Kidney glomerular epithelial cell (primary cell): ENCODE measurements at places on chromosomes 5 and 9.

- DNase-seq = no peak
Observed at GRCh38 chr9:137297966-137298365, 4.1 kb downstream of the NRARP start.

DNA sequence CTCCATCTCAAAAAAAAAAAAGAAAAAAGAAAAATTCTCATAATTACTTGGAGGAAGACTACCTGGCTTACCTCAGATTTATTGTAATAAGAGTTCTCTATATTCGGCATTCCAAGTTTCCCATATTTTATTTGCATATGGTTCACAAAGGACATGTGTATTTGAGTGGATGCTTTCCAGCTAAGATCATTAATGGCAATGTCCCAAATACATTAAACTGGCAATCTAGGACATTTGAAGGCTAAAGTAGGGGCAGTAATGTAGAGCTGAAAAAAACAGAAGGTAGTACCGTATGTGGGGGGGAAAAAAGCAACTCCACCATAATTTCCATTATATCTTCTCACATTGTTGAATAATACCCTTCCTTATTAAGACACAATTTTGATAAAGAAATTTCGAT is 4.9 kb downstream of the TUT7 start:
- DNase-seq = no peak

- peak; percentile 14 for DNase-seq
Observed at GRCh38 chr5:44536650-44537260, 147.5 kb upstream of the FGF10 start.

- no peak for DNase-seq
Observed at GRCh38 chr5:178425621-178426068, 164.5 kb downstream of the COL23A1 start.

DNA sequence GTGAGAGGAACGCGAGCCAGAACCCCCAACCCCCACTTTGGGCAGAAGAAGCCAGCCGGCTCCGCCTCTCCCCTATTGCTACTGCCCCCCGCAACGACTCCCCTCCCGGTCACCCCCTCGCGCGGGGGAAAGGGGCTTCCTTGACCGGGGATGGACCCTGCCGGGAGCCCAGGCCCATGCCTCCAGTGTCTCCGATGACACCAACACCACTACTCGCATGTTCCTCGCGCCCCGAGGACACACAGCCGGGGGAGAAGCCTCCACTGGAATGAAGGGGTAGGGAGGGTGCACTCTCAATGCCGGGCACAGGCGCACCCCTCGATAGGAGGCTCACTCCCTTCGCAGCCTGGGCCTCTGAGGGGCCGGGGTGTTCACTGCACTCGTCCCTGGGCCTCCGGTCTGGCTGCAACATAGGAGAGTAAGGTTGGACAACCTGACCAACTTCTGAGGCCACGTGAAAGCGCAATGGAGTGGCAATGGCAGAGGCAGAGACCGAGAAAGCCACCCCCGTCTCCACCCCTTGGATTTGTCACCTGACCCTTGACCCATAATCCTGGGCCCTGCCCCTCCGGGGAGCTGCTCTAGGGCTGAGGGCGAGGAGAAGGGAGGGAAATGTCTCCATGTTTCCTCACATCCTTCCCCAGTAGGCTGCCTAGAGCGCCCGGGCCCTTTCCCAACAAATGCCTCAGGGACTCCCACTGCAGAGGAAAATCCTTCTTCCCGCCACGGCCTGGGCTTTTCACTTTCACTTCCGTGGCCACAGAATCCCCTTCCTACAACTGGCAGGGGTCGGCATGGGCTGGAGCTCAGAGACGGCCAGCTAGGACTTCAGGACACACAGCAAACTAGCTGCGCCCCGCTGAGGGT is 1.1 kb upstream of the CNTFR start:
- DNase-seq = no peak

GRCh38 chr5:135026645-135027265 is 7.3 kb downstream of the PITX1 start:
- no peak for DNase-seq

DNA sequence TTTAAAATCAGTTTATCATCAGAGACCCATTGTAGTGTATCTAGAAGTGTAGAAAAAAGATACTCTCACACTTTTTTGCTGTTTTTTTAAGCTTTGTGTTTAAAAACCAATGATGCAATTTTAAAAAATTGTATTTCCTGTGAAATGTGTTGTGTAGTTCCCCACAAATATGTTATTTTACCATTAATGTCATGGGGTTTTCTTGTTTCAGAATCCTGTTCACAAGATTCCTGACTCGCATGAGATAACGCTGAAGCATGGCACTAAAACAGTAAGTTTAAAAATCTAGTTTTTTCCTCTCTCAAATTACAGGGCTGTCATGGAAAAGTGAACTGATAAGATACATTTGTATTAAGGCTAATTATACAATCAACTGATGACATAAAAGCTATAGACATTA is 58.6 kb downstream of the WDR70 start:
- no peak for DNase-seq

GRCh38 chr5:2169850-2170760 is 287.4 kb upstream of the IRX4 start:
- no peak for DNase-seq

GRCh38 chr9:136364942-136365774 is 1.6 kb upstream of the DNLZ start:
- DNase-seq = no peak

DNA sequence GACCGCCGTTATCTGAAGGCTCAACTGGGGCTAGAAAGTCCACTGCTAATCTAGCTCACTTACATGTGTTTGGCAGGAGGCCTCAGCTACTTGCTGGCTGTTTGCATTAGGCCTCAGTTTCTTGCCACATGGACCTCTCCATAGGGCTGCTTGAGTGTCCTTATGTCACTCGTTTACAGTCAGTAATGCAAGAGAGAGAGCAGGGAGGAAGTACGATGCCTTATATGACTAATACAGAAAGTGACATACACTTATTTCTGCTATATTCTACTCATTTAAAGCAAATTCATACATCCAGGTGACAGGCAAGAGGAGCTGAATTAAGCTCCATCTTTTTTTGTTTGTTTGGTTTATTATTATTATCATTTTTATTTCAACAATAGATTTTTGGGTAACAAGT is 179.6 kb downstream of the LURAP1L start:
- no peak for DNase-seq

DNA sequence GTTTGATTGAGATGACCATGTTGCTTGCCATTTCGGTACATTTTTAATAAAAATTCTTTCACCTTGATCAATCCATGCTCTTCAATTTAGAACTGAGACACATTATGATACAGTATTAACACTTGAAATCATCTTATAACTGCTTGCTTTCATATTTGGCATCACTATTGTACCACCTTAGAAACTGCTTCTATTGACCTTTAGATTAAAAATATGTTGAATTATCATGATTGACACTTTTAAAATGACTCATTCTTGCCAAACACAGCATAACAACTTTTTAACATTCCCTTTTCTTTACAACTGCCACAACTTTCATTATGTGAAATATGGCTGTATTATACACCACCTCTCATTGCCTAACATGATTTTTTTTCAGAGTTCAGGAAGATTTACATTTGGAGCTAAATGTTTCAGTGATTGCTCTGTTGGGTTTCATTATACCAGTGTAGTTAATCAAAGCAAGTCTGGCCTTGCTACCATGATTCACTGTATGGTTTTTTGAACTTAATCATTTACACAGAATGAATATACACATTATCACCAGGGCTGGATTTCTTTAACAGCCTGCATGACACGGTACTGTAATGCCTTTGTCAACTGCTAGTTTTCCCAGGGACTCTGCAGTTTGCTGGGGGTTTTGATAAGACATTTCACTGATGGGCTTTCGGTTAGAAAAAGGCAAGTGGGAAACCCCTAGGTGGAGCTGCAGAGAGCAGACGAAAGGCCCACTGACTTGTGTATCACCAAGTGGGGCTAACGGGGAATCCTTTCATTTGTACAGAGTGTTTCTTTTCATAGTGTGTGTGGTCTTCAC is 93.6 kb upstream of the TLE4 start:
- DNase-seq = peak; percentile 20

DNA sequence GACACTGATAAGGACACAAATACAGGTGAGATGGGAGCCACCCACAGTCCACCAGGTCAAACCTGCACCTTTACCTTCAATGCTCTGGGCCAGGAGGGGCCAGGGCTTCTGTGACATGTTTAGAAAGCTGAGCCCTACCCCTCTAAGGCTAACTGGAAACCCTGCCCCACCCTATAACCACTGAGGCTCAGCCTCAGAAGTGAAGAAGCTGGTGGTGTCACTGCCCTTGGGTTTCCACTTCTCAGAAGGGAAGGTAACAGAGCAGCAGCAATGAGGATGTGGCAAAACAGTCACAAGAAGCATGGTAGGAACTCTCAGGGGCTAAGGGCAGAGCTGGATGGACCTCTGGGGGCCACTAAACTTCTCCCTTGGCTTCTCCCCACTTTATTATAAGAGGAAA is 6.0 kb downstream of the PDGFRB start:
- no peak for DNase-seq

GRCh38 chr5:30804739-30805505 is 388.6 kb upstream of the CDH6 start:
- DNase-seq = peak; percentile 36

GRCh38 chr5:29077451-29077850 is 2039.1 kb upstream of the CDH9 start:
- no peak for DNase-seq

DNA sequence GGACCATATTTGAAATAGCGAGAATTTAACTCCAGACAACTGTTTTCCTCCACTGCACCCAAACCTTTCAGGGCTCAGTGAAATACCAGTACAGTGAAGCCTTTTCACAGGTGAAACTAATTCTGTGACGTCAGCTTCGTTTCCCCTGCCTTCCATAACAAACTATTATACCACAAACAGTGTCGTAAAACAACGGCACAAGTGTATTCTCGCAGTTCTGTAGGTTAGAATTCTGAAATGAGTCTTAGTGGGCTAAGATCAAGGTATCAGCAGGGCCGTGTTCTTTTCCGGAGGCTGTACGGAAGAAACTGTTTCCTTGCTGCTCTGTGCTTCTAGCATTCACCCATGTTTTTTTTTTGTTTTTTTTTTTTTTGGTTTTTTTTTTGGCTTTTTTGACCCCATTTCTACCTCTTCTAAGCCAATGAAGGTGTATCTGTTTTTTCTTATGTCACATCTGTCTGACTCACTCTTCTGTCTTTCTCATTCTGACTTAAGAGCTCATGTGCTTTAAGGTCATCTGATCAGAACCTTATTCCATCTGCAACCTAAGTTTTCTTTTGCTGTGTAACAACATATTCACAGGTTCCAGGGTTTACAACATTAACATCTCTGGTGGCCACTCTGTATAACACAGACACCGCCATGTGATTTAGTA is 20.1 kb downstream of the ISOC1 start:
- no peak for DNase-seq

DNA sequence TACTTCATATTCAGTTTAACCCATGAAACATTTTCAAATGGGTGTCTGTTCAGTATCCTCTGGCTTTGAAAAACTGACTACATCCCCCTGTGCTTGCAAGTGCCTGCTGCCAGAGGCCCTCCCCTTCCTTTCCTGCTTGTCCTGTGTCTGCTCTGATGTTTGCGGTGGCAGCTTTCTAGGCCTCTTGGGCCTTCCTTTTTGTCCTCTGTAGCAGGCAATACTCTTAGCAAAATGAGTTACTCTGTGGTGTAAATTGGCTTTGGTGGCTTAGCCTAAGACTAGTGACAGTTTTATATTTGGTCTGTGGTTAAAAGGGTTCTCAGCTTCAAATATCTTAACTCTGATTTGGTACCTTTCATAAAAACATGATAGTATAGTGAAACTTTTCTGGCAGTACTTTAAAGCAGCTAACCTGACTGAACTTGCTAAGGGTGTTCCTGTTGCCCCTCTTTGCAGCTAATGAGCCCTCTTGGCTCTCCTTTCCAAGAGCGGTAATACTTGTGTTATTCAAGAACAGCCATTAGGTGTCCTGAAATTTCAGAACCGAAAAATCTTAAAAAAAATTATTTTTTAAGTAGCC is 76.6 kb downstream of the GOLM1 start:
- no peak for DNase-seq

GRCh38 chr5:113058706-113059226 is 82.2 kb downstream of the DCP2 start:
- DNase-seq = no peak

DNA sequence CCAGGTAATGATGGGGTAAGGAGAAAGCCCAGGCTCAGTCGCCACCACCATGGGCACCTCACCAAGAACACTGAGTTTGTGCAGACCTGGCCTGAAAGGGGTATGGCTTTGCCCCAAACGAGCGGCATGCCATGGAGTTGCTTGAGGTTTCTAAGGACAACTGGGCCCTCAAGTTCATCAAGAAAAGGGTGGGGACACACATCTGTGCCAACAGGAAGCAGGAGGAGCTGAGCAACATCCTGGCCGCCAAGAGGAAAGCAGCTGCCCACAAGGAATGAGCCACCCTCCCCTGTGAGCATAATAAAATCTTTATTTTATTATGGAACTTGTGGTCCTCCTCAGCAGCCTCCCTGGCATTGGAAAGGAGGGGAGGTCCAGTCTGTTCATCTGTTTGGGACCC is 23.8 kb downstream of the CD14 start:
- no peak for DNase-seq

DNA sequence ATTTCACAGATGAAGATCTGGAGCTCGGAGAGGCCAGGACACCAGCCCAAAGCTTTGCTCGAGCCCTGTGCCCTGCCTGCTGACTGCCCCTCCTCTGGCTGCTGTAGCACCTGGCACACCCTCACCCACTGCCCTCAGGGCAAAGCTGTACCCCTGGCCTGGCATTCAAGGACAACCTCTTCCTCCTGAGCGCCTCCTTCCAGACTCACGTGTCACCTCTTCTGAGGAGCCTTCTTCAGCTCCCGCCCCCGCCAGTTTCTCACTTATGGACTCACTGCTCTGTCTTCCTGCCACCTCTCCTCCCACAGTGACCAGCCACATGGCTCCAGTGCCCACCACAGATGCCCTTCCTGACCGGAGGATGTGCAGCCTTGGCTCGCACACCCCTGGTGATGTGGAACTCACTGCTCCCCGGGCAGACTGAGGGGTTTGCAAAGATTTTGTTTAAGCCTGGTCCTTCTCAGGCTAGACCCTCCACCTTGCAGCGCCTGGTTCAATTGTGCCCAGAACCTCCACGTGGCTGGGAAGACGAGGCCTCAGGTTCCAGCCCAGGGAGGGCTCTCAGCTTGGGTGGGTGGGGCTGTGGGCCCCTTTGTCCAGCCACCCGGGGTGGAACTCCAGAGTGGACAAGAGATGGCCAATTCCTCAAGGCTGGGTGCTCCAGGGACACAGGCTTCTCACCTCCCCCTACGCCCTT is 46.6 kb upstream of the PHYKPL start:
- no peak for DNase-seq

DNA sequence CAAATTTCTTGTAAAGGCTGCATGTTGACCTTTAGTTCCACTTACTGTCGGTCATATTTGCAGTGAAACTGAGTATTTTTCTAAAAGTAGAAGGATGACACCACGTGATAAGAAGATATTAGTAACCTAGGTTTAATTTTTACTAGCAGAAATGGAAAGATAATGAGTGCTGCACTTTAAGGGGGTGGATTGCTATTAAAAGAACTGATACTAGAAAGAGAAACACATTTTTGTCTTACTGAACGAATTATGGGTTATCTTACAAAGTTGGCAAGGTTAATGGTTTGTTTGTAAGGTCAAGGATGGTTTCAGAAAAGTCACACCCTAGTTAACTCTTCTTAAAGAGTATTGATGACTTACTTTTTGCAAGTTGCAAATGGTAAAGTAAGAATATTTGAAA is 2.4 kb downstream of the MACIR start:
- no peak for DNase-seq
